ENCODE measurements at places on chromosomes 3 and 15.

GRCh38 chr3:25465266-25465860 is 37.3 kb downstream of the RARB start:
- no peak for DNase-seq

- DNase-seq, result no peak
Measured at GRCh38 chr3:23859839-23860382, 54.2 kb downstream of the UBE2E1 start.

- no peak for DNase-seq
Measured at GRCh38 chr15:62647843-62648505, 394.6 kb upstream of the TPM1 start.

DNA sequence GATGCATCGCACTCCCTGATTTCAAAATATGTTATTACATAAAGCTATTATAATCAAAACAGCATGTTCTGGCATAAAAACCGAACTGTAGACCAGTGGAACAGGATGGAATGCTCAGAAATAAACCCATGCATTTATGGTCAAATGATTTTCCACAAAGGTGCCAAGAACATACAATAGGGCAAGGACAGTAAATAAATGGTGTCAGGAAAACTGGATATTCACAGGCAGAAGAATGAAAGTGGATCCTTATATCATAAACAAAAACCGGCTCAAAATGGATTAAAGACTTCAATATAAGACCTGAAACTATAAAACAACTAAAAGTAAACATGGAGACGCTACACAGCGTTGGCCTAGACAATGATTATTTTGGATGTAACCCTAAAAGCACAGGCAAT is 22.6 kb downstream of the USP50 start:
- DNase-seq, result no peak

GRCh38 chr3:14770591-14770990 is 48.2 kb upstream of the FGD5 start:
- DNase-seq, result no peak

GRCh38 chr3:196569003-196569516 is 600 bp downstream of the FBXO45 start:
- peak; percentile 57 for DNase-seq

DNA sequence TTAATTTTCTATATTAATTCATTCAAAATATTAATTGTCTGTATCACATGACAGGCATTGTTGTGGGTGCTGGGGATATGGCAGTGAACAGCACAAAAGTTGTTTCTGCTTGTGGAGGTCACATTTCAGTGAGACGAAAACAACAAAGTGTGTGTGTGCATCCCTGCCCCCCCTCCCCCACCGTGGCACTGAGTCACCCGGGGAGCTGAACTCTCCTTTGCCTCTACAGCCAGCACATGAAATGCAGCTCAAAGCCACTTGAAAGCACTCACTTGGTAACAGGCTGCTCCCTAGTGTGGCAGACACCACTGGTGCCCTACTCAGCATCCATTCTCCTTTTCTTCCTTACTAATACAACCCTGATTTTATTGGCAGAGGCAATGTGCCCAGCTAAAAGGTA is 16.9 kb upstream of the SCAMP5 start:
- DNase-seq, result peak; percentile 71

DNA sequence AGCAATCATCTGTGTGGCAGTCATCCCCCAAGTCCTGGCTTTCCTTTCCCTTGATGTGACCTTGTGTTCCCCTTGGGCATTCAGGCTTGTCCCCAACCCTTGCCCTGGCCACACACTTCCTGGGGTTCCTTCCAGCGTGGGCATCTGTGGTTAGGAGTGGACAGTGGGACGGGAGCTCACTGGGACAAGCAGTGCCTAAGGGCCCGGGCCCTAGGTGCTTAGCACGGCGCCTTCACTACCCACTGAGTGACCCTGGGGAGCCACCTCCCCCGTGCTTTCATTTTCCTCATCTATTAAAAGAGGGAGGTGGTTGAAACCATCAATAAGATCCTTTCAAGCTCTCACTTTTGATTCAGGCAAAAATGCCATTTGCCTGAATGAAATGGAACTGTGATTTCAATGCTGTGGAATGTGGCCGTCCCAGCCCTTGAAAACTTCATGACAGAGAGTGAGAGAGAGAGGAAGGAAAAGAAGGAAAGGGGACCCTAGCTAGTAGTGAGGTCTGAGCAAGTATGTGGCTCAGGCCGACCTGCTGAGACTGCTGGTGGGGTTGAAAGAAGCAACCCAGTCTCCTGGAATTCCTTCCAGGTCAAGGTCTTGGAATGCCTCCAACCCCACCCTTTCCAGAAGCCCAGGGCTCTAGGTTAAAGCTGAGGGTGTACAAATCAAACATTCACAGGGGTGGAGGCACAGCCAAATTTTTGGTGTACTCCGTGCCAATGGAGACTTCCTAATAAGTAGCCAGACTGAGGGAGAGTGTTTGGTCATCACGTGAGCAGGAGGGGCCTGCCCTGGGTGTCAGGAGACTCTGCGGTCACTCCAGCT is 302.9 kb downstream of the TLE3 start:
- no peak for DNase-seq

DNA sequence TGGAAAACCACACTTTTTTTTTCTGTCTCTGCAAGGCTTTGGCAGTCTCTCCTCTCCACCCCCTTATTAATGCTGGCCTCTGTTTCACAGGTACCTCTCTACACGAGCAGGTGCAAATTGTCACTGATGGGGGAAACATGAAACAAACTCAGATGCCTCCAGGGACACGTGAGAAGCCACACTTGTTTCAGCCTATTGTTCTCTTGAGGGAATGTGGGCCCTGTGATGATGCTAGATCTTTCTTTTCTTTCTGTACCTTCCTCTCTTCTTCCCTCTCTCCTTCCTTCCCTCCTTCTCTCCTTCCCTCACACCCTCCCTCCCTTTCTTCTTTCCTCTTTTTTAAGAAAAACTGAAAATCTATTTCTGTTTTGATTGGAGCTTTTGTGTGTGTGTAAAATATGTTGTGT is 5.7 kb upstream of the BLM start:
- no peak for DNase-seq

DNA sequence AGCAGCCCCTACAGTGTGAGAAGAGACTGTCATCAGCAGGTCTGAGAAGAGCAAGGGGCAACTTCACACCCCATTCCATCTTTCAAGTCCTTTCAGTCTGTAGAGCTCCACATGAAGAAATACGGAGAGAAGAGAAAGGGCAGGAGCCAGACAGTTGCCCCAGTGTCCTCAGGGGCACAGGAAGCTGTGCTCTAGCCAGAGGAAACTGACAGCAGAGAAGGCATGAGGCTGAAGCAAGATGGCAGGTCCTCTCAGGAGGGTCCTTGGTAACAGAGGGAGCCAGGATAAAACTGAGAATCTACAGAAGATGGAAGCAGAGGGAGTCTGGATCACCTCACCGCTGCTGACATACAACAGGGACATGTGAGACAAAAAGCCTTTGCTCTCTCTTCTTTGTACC is 47.3 kb downstream of the PLCH1 start:
- no peak for DNase-seq

GRCh38 chr3:42262525-42262924 is 3.5 kb downstream of the CCK start:
- no peak for DNase-seq

DNA sequence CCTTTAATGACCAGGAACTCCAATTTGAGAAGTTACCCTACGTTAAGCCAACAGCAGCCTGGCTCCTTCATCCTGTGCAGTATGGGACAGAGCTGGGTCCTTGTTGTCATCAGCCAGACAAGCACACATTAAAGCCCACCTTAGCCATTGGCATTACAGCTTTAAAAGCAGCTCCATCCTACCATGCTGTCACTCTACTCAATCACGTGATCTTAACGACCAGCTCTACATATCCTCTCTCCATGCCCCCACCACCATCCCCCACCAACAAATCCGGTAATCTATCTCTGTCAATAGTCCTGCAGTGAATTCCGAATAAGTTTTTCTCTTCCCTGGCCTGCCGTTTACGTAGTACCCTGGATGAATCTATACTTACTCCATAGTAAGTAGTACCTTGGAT is 82.9 kb upstream of the DGKG start:
- no peak for DNase-seq

- DNase-seq, result no peak
Measured at GRCh38 chr3:18393906-18394305, 31.2 kb downstream of the SATB1 start.

- no peak for DNase-seq
Measured at GRCh38 chr15:31032961-31033371, 41.5 kb upstream of the MTMR10 start.

DNA sequence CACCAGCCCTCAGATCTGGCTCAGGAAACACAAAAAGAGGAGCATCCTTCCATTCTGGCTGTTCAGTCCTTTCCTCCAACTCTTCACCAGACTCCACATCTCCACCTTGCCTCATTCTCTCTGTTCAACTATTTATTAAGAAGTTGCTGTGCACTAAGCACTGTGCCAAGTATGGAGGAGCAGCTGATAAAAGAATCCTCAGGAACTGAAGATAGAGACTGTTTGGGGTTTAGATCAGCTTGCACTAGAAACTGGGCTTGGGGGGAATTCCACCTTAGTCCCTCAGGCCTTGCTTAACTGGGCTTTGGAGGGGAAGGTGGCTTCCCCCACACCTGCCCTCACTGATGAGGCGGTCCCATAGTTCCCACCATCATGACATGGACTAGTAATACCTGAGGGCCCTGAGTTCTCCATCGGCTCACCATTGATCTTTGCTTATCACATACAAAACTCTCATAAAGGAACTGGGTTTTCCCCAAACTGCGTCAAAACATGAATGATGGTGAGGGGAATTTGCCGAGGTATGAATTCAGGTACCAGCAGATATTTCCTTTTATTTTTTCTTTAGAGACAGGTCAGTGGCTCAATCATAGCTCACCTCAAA is 1.7 kb upstream of the CCR8 start:
- DNase-seq, result peak; percentile 49

GRCh38 chr15:62254137-62254934 is 89.3 kb upstream of the C2CD4B start:
- peak; percentile 78 for DNase-seq

DNA sequence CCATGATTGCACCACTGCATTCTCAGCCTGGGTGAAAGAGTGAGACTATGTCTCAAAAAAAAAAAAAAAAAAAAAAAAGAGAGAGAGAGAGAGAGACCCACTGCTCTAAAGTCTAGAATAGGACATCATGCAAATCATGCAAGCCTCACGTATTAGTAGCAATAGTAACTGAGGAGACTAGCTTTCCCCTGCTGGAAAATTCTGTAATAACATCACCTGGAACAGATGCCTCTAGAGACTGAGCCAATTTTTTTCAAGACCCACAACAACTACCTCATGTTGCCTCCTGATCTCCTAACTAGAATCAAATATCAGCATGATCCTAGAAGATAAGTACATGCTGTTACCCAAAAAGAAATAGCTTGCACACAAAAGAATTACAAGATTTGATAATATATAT is 461.9 kb downstream of the AGBL1 start:
- no peak for DNase-seq

GRCh38 chr15:50531766-50532165 is 14.7 kb downstream of the USP50 start:
- no peak for DNase-seq

- no peak for DNase-seq
Measured at GRCh38 chr3:152322756-152323155, 54.0 kb downstream of the MBNL1 start.

DNA sequence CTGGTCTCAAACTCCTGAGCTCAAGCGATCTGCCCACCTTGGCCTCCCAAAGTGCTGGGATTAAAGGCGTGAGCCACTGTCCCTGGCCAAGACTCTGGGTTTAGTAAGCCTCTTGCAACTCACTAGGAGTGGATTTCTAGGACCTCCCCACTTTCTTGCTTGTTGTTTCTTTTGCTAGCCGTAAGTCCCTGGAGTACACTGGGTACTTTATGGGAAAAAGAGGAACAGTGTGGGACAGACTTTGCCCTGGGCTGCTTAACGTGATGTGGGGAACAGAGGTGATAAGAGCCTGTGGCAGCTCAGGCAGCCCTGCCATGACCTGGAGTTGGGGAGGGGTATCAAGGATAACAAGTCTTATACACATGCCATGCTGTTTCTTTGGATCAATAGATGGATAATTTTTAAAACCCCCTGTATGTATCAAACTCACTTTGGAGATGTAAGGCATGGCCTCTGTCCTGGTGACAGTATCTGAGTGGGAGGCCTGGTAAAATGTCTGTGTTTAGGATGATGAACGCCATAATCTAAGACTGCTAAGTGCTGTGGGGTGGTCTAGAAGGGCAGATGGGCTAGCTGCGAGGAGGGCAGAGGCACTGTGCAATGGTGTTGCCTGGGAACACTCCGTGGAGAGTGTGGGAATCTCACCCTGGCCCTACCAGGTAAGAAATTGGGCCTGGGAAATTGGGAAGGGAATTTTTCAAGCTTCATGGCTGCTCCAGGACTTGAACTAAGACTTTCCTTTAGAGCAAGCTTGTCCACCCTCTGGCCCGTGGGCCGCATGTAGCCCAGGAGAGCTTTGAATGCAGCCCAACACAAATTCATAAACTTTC is 54.8 kb downstream of the SMAD3 start:
- no peak for DNase-seq

DNA sequence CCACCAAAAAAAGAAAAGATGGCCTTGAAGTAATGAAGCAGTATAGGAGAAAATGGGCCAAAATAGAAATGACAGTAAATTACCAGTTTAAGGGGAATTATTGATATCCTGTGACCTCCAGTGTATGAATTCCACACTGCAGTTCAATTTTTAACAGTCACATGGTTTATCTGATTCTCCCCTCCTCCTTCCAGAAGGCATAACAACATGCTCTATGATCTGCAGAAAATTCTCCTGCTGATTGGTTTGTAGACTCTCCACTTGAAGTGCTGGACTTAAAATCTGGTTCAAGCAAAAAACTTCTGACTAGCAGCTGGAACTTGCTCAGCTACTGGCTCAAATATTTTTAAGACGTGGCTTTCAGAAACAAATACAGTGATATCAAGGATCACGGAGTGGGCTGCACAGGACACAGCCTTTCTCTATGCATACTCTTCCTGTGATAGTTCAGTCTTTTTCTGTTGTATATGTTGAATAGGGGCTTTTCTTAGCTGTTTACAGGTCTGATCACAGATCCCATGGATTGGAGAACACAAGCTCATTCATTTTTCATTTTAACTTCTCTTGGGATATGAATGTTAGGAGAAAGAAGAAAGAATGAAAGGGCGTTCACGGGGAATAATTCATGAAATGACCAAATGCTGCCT is 211.5 kb downstream of the LSAMP start:
- DNase-seq, result no peak

GRCh38 chr3:113242096-113242581 is 30.8 kb downstream of the BOC start:
- DNase-seq, result no peak

GRCh38 chr15:90869601-90870353 is 1.4 kb downstream of the FURIN start:
- peak; percentile 76 for DNase-seq

DNA sequence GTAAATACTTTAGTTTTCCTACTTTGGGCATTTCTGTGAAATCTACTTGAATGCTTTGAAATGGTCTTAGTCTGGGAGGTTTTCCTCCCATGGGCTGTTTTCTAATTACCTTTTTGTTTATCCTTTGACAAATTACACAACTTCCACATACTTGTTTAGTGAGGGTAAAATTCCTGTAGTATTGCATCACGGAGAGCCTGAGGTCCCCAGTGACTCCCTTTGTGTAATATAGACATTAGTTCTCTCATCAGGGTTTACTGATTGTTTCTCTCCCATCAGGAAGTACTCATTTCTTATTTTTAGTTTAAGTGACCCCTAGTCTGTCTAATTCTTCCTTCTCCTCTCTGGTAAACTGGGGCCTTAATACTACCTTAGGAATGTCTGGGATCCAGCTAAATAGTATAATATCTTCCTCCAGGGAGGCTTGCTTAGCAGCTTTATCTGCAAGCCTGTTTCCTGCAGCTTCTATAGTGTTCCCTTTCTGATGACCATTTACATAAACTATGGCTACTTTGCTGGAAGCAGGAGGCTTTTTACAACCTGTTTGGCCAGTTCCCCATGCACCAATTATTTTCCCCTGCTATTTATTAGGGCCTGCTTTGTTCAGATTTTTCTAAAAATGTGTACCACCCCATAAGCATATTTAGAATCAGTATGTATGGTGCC is 87.2 kb upstream of the XCR1 start:
- no peak for DNase-seq

Data from activated CD4-positive, alpha-beta T cell treated with anti-CD3 and anti-CD28 coated beads, Interleukin-2, amount 50 U/mL, for 48 hours (primary cell).